ENCODE measurements at places on chromosomes 7 and 10.

DNA sequence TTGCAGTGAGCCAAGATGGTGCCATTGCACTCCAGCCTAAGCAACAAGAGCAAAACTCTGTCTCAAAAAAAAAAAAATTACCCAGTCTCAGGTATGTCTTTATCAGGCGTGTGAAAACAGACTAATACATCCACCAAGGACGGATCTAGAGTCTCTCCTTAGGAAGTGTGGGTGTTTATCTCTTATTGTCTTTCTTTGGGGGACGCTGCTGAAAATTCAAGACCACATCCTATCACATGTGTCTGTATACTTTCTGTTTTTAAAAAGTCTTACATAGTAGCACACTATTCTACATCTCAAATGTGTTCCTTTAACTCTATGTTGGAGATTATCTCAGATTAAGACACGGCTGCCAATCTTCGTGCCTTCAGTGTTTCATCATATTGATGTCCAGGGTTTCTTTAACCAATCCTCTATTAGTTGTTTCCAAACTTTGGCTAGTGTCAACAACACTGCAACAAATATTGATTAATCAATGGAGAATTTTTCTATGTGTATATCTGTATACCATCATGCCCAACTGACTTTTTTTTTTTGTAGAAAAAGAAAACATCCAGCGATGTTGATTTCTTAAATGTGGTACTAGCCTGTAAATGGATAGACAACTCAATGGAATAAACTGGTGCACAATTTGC is 92.3 kb upstream of the KDM7A start:
- no peak for DNase-seq
- H3K27me3 ChIP-seq: no peaks in the 10 kb centered on the region
- H3K27ac ChIP-seq: no peak overlapping the region
- H3K4me1 ChIP-seq: no peaks in the 10 kb centered on the region
- no peaks in the 10 kb centered on the region for H3K36me3 ChIP-seq

GRCh38 chr7:84248843-84249242 is 54.3 kb upstream of the SEMA3A start:
- H3K4me1 ChIP-seq: no peaks in the 10 kb centered on the region
- no peaks in the 10 kb centered on the region for H3K36me3 ChIP-seq
- H3K27me3 ChIP-seq: no peaks in the 10 kb centered on the region
- H3K27ac ChIP-seq: no peak overlapping the region
- H3K4me3 ChIP-seq: no peak overlapping the region

DNA sequence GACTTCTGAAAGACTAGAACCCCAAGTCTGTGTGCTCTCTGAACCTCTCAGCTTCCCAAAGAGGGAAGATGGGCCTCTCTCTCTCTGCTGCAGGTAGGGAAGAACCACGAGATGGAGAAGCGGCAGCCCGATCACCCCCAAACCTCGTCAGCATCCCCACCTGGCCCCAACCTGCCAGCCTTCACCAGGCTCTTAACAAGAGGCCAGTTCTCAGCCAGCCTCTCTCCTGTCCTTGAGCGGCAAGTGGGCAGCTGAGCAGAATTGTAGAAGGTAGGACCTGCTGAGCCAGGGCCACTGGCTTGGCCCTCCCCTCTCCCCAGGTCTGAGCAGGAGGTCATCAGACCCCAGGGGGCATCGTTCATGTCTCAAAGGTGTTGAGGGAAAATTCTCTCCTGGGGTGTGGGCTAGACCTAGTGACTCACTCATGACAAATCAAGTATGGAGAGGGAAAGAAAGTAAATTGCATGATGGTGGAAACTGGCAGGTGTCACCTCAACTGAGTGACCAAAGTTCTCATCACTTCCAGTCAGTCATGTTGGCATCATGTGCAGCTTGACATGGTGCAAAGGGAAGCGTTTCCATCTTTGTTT is 92.0 kb upstream of the GPR26 start:
- no peaks in the 10 kb centered on the region for H3K27me3 ChIP-seq
- H3K36me3 ChIP-seq: no peaks in the 10 kb centered on the region
- DNase-seq: no peak
- no peak overlapping the region for H3K27ac ChIP-seq
- no peak overlapping the region for H3K4me3 ChIP-seq

GRCh38 chr10:35579116-35579515 is 26.0 kb upstream of the GJD4 start:
- H3K27ac ChIP-seq: no peak overlapping the region
- no peaks in the 10 kb centered on the region for H3K27me3 ChIP-seq
- H3K4me1 ChIP-seq: no peaks in the 10 kb centered on the region

- DNase-seq: no peak
- no peaks in the 10 kb centered on the region for H3K4me1 ChIP-seq
- H3K27me3 ChIP-seq: no peaks in the 10 kb centered on the region
- H3K4me3 ChIP-seq: peak within 1 kb of the TSS; percentile 32
Observed at GRCh38 chr7:106865130-106866041, at the start of gene PIK3CG. Gene PIK3CG, plus strand, starts transcription at chr7:106865282. Its CDS starts 2,280 bp downstream, at chr7:106867562.

- peaks cover 34% of the 10 kb centered on the region for H3K4me1 ChIP-seq
- H3K27me3 ChIP-seq: no peaks in the 10 kb centered on the region
- no peak overlapping the region for H3K4me3 ChIP-seq
- DNase-seq: no peak
Observed at GRCh38 chr7:74256491-74257408, 2.6 kb upstream of the RFC2 start.

GRCh38 chr7:74097937-74098614 is 14.5 kb downstream of the LIMK1 start:
- H3K4me1 ChIP-seq: no peaks in the 10 kb centered on the region
- no peak overlapping the region for H3K4me3 ChIP-seq
- H3K36me3 ChIP-seq: peaks cover 10% of the 10 kb centered on the region
- DNase-seq: no peak

DNA sequence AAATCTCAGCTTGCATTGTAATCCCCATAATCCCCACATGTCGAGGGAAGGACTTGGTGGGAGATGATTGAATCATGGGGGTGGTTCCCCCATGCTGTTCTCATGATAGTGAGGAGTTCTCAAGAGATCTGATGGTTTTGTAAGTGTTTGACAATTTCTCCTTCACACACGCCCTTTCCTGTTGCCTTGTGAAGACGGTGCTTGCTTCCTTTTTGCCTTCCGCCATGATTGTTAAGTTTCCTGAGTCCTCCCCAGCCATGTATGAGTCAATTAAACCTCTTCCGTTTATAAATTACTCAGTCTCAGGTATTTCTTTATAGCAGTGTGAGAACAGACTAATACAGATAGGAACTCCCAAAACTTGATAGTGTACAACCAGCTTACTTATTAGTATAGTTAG is 98.6 kb downstream of the CREM start:
- no peaks in the 10 kb centered on the region for H3K36me3 ChIP-seq
- no peak overlapping the region for H3K27ac ChIP-seq
- no peaks in the 10 kb centered on the region for H3K4me1 ChIP-seq
- H3K4me3 ChIP-seq: no peak overlapping the region

- H3K27me3 ChIP-seq: no peaks in the 10 kb centered on the region
- H3K27ac ChIP-seq: no peak overlapping the region
- DNase-seq: no peak
- H3K36me3 ChIP-seq: no peaks in the 10 kb centered on the region
Observed at GRCh38 chr10:62866451-62866850, 50.3 kb upstream of the EGR2 start.

- no peak for DNase-seq
- no peak overlapping the region for H3K4me3 ChIP-seq
- no peak overlapping the region for H3K27ac ChIP-seq
Observed at GRCh38 chr7:114158854-114159253, 240.0 kb upstream of the PPP1R3A start.

DNA sequence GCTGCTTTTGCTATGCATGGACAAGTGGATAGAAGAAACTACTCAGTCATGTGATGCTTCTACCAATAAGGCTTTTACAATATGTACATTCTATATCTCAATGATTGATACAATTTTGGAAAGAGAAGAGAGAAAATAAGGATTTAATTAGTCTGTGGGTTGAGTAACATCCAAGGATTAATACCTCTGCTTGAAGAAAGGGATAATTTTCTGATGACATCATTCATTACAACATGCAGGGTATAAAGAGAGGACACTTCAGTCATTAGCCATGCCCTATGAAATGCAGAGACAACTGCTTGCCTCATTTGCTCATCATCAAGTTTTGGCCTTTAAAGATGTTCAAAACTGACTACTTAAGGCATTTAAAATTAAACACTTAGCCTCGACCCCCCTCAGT is 237.3 kb downstream of the AHR start:
- no peaks in the 10 kb centered on the region for H3K36me3 ChIP-seq
- no peaks in the 10 kb centered on the region for H3K4me1 ChIP-seq
- H3K27ac ChIP-seq: no peak overlapping the region

DNA sequence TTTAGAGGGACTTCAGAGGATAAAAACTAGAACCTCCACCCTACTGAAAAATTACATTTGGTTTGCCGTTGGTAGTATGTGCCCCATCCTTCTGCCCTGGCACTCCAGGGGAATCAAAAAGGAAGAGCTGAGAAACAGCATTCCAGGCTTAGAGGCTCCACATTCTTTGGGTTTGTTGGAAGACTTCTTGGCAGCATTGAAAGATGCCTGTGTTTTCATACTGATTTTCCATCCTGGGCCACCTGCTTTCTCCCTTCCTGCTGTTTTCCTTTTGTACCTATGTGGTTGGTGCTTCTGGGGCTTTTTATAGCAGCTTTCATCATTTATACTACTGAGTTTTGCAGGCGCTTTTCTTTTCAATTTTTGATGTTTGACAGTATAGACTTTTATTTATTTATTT is 61.7 kb downstream of the AUTS2 start:
- H3K4me3 ChIP-seq: no peak overlapping the region
- peaks cover 27% of the 10 kb centered on the region for H3K4me1 ChIP-seq
- H3K27ac ChIP-seq: no peak overlapping the region
- H3K36me3 ChIP-seq: no peaks in the 10 kb centered on the region

GRCh38 chr7:140624392-140625191 is 16.0 kb downstream of the DENND2A start:
- H3K27ac ChIP-seq: peak overlapping the region; percentile 64
- DNase-seq: no peak
- H3K4me1 ChIP-seq: no peaks in the 10 kb centered on the region
- H3K4me3 ChIP-seq: no peak overlapping the region
- no peaks in the 10 kb centered on the region for H3K36me3 ChIP-seq

DNA sequence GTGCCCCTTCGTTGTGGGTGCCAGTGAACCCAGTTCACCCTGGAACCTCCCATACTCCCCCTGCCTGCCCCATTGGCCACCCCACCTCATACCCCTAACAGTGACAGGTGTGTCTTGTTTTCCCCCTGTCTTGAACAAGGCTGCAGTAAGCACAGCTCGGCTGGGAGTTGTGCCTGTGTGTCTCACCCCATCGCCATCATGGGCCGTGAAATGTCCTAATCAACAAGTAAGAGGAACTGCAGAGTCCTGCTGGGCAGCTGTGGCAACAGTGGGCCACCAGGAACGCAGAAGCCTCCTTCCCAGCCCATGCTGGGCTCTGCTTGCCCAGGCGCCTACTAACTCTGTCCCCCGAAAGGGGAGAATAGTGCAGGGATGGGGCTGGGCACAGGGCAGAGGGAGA is 91.6 kb downstream of the C10orf105 start:
- no peaks in the 10 kb centered on the region for H3K4me1 ChIP-seq
- no peak overlapping the region for H3K27ac ChIP-seq
- H3K4me3 ChIP-seq: no peak overlapping the region
- no peaks in the 10 kb centered on the region for H3K36me3 ChIP-seq

DNA sequence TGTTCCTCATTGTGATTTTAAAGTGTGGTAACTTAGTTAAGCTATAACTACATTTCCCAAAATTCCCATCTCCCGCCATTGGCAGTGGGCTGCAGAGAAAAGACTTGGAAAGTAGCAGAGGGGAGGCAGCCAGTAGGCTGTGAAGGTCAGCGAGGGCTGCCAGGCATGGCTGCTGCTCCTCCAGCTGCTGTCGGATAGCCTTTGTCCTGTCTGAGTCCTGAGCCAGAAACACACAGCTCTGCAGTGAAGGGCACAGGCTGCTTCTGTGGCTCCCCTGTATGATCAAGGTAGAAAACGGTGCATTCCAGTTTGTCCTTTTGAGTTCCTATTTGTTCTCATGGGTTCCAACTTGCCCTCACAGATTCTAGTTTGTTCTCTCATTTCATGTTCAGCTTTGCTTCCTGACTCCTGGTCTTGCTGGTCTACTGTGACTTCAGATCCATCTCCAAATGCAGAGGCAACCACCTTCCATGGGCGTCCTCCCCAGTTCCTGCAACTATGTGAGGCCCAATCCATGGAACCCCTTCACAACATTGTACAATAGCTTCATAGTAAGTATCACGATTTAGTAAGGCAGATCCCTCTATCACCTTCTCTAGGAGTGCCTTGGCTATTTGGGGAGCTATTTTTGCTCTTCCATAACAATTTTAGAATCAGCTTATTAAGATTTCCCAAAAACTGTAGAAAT is 31.7 kb downstream of the SYPL1 start:
- no peaks in the 10 kb centered on the region for H3K4me1 ChIP-seq
- H3K36me3 ChIP-seq: no peaks in the 10 kb centered on the region
- no peak overlapping the region for H3K27ac ChIP-seq

DNA sequence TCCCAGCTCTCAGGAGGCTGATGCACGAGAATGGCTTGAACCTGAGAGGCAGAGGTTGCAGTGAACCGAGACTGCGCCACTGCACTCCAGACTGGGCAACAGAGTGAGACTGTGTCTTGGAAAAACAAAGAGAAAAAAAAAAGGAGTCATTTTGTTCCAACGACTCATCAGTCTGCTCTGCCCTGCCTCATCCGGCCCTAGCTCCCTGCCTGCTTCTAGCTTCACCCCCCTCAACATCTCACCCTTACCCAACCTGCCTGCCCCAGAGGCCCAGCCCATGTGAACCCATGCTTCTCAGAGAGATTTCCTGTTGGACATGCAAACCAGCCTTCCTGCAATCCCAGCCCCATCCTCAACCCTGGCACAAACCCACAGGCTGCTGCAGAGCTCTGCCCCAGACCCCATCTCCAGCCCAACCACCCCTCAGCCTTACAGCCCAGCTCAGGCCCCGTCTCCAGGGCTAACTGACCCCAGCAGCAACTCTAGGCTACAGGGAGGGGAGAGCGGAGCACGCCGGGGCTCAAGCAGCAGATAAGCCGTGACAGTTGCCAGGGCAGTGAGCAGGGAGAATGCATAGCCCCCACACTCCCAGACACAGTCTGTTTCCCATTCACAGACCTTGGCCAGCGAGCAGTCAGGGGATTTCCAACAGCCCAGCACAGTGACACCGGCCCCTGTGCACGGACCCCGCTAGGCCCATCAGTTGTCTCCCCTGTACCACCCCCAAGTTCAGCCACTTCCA is 86.0 kb upstream of the KCTD7 start:
- H3K36me3 ChIP-seq: peaks cover 29% of the 10 kb centered on the region
- H3K27me3 ChIP-seq: no peaks in the 10 kb centered on the region
- H3K4me3 ChIP-seq: no peak overlapping the region
- DNase-seq: no peak
- no peaks in the 10 kb centered on the region for H3K4me1 ChIP-seq
- no peak overlapping the region for H3K27ac ChIP-seq

DNA sequence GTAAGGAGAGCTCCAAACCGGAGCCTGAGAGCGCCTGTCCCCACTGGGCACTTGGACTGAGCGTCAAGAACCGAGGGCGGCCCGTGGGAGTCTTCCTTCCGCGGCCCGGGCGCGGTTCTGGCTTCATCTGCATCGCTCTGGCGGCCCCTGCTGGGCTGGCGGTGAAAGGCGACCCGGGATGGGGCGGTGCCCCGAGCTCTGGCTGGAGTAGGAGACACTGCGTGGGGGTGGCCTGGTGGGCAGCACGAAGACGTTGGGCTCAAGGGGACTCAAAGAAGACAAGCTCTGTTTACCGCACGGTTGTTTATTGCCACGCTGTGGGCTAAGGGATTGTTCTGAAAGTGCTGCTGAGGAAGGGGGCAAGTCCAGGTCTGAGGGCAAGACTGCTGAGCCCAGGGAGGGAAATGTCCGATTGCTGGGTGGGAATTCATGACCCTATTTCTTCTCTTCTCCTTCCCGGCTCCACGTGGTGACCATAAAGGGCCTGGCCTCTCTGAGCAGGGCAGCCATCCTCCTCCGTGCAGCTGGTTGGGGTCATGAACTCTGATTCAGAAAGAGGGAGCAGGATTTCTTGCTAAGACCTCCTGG is 29.8 kb downstream of the PLAU start:
- no peak overlapping the region for H3K4me3 ChIP-seq
- no peaks in the 10 kb centered on the region for H3K36me3 ChIP-seq
- peak; percentile 90 for DNase-seq
- H3K27ac ChIP-seq: peak overlapping the region; percentile 60
